ENCODE measurements at places on chromosomes 16 and 17.
A peak's percentile ranks its signal among the peaks of the same experiment; 100 is the strongest.

DNA sequence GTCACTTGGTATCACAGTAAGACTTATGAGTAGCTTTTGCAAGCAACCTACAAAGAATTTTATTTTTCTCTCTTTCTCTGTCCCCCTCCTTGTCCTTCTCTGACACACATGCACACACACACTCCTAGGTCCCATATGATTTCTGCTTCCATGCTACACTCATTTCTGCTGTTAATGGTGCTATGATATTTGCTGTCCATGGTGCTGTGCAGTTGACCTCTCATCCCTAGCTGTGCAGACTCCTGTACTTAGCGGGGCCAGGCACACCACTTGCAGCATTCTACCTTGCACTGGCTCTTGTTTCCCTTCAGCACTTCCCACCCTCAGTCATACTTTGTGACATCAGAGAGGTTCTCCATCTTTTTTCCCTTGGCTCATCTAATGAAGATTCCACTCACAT lies 158.9 kb upstream of the CNTNAP4 start:
- no peak for DNase-seq

DNA sequence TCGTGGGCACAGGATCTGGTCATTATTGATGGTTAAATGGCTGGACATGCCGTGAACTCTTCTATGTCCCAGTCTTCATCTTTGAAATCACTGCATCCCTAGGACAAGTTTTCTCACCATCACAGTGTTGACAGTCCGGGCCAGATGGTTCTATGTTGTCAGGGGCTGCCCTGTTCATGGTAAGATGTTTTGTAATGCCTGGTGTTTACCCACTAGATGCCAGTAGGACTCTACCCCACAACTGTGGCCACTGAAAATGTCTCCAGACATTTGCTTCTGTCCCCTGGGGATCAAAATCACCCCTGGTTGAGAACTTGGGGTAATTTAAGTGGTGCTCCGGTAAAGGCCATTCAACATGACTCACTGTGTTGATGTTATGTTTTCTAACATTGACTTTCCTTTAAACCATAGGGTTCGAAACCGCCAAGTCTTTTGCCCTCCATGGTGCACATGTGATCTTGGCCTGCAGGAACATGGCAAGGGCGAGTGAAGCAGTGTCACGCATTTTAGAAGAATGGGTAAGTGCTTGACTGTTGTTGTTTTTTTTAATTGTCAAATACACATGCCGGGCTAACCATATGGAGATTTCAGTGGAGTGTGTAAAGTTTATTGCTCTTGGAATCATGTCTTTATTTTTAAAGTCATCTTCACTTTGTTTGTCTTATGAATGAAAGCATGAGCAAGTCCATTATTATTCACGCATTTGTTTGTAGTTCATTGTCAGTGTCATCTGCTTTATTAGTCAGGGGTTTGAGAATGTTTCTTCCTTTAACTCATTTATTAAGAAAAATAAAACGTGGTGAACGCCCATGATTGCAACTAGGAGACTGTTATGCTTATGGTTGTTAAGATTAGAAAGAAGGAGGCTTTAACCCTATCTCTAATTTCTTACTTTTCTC lies 64.6 kb downstream of the WWOX start:
- no peak for DNase-seq

GRCh38 chr16:84988328-84989080 lies 22.8 kb downstream of the ZDHHC7 start:
- no peak for DNase-seq

- DNase-seq, result peak; percentile 33
These were observed 47.5 kb downstream of the HAPSTR1 start for GRCh38 chr16:9138731-9139501.

GRCh38 chr17:19610879-19611278 lies 37.7 kb upstream of the ALDH3A2 start:
- no peak for DNase-seq

DNA sequence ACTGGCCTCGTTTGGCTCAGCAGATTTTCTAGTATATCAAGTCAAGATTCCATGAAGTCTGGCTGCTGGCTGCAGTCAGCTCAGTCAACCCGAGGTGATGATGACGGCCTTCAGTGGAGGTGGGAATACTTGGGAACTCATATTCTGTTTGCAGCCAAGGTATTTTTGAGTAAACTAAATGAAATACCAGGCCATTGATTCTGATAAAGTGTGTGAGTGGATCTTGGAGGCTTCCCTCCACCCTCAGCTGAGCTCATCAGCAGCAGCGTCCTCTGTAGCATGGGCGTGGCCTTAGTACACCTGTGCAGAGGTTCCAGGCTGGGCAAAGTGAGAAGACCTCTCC lies 22.0 kb upstream of the TACO1 start:
- DNase-seq, result no peak
